ENCODE measurements at places on chromosomes 5 and 9. TPM values are rescaled to one million over a fixed set of nuclear protein-coding genes. Genes with fewer than 3 reads are reported as not detected.

EXD3 gene
- polyA plus RNA-seq: 5.7 TPM

TMEM215 gene
- polyA plus RNA-seq: not detected

- no peaks in the 10 kb centered on the region for H3K4me1 ChIP-seq
- H3K36me3 ChIP-seq: no peaks in the 10 kb centered on the region
- H3K27ac ChIP-seq: no peak overlapping the region
- no peak for DNase-seq
- H3K4me3 ChIP-seq: no peak overlapping the region
- H3K27me3 ChIP-seq: peaks cover 5% of the 10 kb centered on the region
Measured at GRCh38 chr5:159430361-159431012, 100.2 kb upstream of the IL12B start.

SYNPO gene
- 136 TPM for polyA plus RNA-seq

DNA sequence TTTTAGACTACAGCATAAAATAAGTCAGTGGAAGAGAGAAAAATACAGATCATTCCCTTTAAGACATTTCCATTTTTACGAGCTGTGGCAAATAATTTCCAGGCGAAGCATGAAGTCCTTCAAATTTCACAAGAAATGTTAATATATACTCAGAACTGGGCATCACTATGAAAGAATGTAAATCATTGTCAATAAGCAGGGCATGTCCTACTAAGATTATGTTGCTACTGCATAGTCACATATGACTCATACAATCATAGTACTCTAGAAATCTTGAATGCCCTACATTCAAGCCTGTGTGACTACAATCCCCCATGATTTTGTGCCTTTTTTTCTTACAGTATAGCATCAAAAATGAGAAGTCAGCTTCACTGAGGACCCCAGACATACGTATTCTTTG, 485.2 kb upstream of the FTMT start:
- no peaks in the 10 kb centered on the region for H3K4me1 ChIP-seq
- H3K27ac ChIP-seq: no peak overlapping the region
- no peak for DNase-seq
- no peak overlapping the region for H3K4me3 ChIP-seq
- peaks cover 2% of the 10 kb centered on the region for H3K27me3 ChIP-seq

- H3K4me1 ChIP-seq: peaks cover 76% of the 10 kb centered on the region
- no peaks in the 10 kb centered on the region for H3K27me3 ChIP-seq
- H3K36me3 ChIP-seq: no peaks in the 10 kb centered on the region
- DNase-seq: peak; percentile 89
- H3K27ac ChIP-seq: peak overlapping the region; percentile 67
Measured at GRCh38 chr5:14264605-14265316, 121.6 kb downstream of the TRIO start.

SPINK13 gene
- not detected for polyA plus RNA-seq

- H3K4me3 ChIP-seq: no peak overlapping the region
- no peaks in the 10 kb centered on the region for H3K4me1 ChIP-seq
- H3K27me3 ChIP-seq: no peaks in the 10 kb centered on the region
- no peak for DNase-seq
Measured at GRCh38 chr5:38494763-38495162, 61.7 kb downstream of the LIFR start.

HTR1A gene
- not detected for polyA plus RNA-seq

- no peaks in the 10 kb centered on the region for H3K36me3 ChIP-seq
- DNase-seq: no peak
- H3K27me3 ChIP-seq: no peaks in the 10 kb centered on the region
- peaks cover 38% of the 10 kb centered on the region for H3K4me1 ChIP-seq
- H3K4me3 ChIP-seq: no peak overlapping the region
- peak overlapping the region; percentile 55 for H3K27ac ChIP-seq
Measured at GRCh38 chr9:89425921-89426383, 72.0 kb downstream of the SEMA4D start.

DNA sequence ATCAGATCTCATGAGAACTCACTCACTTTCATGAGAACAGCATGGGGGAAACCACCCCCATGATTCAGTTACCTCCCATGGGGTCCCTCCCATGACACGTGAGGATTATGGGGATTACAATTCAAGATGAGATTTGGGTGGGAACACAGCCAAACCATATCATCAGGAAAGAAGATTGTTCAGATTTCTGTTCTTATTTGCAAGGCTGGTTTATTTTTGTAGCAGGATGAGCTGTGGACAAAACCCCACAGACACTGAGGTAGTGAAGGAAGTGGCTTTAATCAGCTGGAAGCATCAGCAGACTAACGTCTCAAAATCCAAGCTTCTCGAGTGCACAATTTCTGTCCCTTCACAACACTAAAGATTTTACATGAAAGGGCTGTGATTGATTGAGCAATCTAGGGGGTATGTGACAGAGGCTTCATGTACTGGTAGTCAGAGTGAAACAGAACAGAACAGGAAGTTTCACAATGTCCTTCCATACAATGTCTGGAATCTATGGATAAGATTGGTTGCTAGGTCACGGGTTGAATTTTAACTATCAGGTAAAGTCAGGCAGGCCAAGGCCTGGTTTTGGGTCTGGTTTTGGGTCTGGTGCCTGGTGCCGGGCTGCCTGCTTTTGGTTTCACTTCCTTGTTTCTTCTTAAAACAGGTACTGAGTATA, 91.3 kb upstream of the ZNF366 start:
- H3K4me3 ChIP-seq: no peak overlapping the region
- no peak for DNase-seq
- peak overlapping the region; percentile 82 for H3K27ac ChIP-seq
- H3K36me3 ChIP-seq: no peaks in the 10 kb centered on the region

FAM221B gene
- not detected for polyA plus RNA-seq

GRCh38 chr5:135829681-135830383, 4.6 kb upstream of the SLC25A48 start:
- no peaks in the 10 kb centered on the region for H3K36me3 ChIP-seq
- peaks cover 3% of the 10 kb centered on the region for H3K27me3 ChIP-seq
- peaks cover 2% of the 10 kb centered on the region for H3K4me1 ChIP-seq
- peak; percentile 70 for DNase-seq

DNA sequence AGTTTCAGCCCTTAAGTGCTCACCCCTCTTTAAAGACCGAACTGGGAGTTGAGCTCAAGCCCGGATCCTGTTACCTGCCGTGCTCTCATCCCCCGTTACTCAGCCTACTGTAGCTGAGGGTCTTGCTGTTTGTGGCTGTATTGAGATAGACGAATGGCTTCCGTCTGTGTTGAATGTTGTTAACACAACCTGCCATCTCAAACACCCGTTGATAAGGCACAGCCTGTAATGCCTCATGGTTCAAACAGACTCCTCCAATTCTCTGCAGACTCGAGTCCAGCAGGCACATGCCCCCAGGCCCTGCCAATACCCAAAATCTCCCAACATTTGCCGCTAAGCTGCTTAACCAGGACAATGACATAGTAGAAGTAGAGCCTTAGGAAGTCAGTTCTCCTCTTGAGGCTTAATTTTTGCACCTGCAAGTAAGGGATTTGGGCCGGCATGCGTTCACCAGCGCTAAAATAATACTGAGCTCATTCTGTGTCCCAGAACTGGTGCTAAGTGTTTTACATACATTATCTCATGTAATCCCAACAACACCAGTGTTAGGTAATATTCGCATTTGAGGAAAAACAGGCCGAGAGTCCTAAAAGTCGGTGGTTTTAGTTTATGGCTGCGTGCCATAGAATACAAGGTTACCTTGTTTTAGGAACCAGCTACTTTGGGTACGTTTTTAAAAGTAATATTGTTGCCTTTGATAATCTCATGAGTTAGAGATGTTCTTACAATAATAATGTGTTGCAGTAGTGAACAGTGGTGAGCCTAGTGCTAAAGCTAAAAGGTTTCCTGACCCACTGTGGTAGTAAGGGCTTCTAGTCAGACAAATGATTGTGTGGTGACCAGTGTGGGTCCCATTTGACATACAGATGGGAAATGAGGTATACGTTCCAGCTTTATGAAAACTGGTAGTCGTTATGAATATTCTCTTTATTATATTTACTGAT, 1.5 kb upstream of the RFX3 start:
- H3K27ac ChIP-seq: peak overlapping the region; percentile 99
- no peaks in the 10 kb centered on the region for H3K27me3 ChIP-seq
- peak; percentile 13 for DNase-seq
- H3K4me1 ChIP-seq: peaks cover 25% of the 10 kb centered on the region

DNA sequence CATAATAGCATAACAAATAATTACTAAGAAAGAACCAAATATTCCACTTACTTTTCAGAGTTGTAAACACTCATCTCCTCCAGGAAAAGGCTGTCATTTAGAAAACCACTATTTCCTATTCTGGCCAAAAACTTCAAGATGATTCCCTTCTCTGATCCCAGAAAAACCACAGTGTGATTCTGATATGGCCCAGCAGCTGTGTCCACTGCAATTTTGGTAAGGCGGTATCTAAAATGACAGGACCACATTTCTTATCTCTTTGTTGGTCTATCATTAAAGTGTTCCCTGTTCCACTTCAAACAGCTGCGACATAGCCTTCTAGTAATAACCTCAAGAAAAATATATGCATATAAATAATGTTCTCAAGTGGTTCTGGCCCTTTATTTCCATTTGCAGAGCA, 96.1 kb downstream of the SEMA6A start:
- peaks cover 48% of the 10 kb centered on the region for H3K36me3 ChIP-seq
- H3K27me3 ChIP-seq: no peaks in the 10 kb centered on the region
- DNase-seq: no peak
- no peak overlapping the region for H3K27ac ChIP-seq

- H3K27ac ChIP-seq: no peak overlapping the region
- no peaks in the 10 kb centered on the region for H3K4me1 ChIP-seq
- H3K36me3 ChIP-seq: no peaks in the 10 kb centered on the region
- no peak overlapping the region for H3K4me3 ChIP-seq
- no peaks in the 10 kb centered on the region for H3K27me3 ChIP-seq
Measured at GRCh38 chr9:12961276-12961809, 186.5 kb downstream of the LURAP1L start.

DNA sequence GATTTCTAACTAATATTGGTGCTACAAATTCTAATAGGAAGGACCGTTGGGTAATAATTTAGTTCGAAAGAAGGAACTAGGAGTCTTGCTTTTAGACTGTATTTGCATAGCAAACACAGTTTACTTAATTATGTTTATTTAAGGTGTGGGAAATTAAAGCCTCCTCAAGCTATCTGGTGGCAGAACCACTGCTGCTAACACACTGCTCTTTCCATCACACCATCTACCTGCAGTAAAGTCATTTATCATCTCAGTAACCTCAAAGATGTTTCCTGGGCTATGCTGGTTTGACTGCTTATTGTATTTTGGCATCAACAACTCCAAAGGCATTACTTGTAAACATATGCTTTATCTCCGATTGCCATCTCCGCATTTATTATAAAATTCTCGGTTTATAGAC, 114.3 kb downstream of the DEPDC1B start:
- H3K4me1 ChIP-seq: no peaks in the 10 kb centered on the region
- H3K36me3 ChIP-seq: no peaks in the 10 kb centered on the region
- no peak overlapping the region for H3K4me3 ChIP-seq
- no peaks in the 10 kb centered on the region for H3K27me3 ChIP-seq

PARP8 gene
- 0.61 TPM for polyA plus RNA-seq

- H3K27ac ChIP-seq: no peak overlapping the region
- no peak overlapping the region for H3K4me3 ChIP-seq
- peaks cover 6% of the 10 kb centered on the region for H3K36me3 ChIP-seq
- H3K4me1 ChIP-seq: peaks cover 12% of the 10 kb centered on the region
Measured at GRCh38 chr9:136361754-136362449, 1.6 kb downstream of the DNLZ start.

DNA sequence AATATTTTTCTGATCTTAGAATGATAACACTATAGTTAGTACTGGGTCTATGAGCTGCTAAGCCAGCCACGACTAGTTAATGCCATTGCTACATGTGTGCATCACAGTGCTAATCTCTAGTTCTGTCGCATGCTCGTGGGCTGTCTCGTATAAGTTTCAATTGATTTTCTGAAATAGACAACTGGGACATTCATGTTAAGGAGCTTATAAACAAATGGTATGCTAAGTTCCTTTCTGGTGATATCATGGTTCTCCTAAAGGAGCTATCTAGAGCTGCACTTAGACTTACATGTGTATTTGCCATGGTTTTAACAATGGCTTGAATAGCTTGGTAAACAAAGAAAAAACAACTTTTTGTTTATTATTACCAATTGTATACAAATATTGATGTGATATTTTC, 46.2 kb downstream of the F2RL2 start:
- H3K27ac ChIP-seq: no peak overlapping the region
- DNase-seq: no peak
- no peaks in the 10 kb centered on the region for H3K36me3 ChIP-seq
- no peaks in the 10 kb centered on the region for H3K4me1 ChIP-seq

TSSK1B gene
- polyA plus RNA-seq: not detected

OR1J2 gene
- polyA plus RNA-seq: not detected

EDIL3 gene
- polyA plus RNA-seq: 0.11 TPM

C5orf46 gene
- polyA plus RNA-seq: not detected

TMEM267 gene
- 9.2 TPM for polyA plus RNA-seq

- H3K27ac ChIP-seq: no peak overlapping the region
- H3K27me3 ChIP-seq: no peaks in the 10 kb centered on the region
- DNase-seq: no peak
- H3K36me3 ChIP-seq: no peaks in the 10 kb centered on the region
Measured at GRCh38 chr9:34498553-34498952, 24.2 kb downstream of the ENHO start.

PCDHGA8 gene
- polyA plus RNA-seq: 0.30 TPM

DNA sequence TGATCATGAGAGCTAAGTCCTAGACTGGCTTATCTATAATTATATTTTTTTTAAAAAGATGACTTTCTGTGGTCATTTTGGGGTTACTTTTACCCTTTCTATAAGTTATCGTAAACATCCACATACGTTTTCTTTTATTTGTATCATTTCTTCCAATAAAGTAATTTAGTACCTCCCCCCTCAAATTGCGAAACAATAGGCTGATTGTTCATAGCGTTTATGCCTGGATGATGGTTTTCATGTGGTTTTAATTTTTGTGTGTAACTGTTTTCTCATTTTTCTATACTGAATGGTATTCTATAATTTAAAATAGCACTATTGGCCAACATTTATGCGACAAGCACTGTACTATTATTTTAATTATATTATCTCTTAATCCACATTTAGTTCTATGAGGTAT, 44.5 kb downstream of the SMC5 start:
- DNase-seq: no peak
- no peaks in the 10 kb centered on the region for H3K27me3 ChIP-seq
- H3K4me1 ChIP-seq: no peaks in the 10 kb centered on the region
- peaks cover 3% of the 10 kb centered on the region for H3K36me3 ChIP-seq

- no peak overlapping the region for H3K27ac ChIP-seq
- no peak for DNase-seq
- no peaks in the 10 kb centered on the region for H3K4me1 ChIP-seq
- H3K4me3 ChIP-seq: no peak overlapping the region
- no peaks in the 10 kb centered on the region for H3K36me3 ChIP-seq
Measured at GRCh38 chr5:142544071-142544753, 141.7 kb downstream of the FGF1 start.

GRCh38 chr9:89361031-89361430, 42.7 kb downstream of the SECISBP2 start:
- H3K4me3 ChIP-seq: no peak overlapping the region
- peaks cover 26% of the 10 kb centered on the region for H3K4me1 ChIP-seq
- peaks cover 75% of the 10 kb centered on the region for H3K36me3 ChIP-seq
- no peaks in the 10 kb centered on the region for H3K27me3 ChIP-seq
- DNase-seq: no peak

- DNase-seq: no peak
- no peaks in the 10 kb centered on the region for H3K36me3 ChIP-seq
- H3K27ac ChIP-seq: no peak overlapping the region
Measured at GRCh38 chr5:81145329-81145935, 87.7 kb upstream of the CKMT2 start.

IQGAP2 gene
- polyA plus RNA-seq: 0.56 TPM

GRCh38 chr5:42059291-42059690, 134.2 kb downstream of the FBXO4 start:
- H3K36me3 ChIP-seq: no peaks in the 10 kb centered on the region
- no peak overlapping the region for H3K4me3 ChIP-seq
- H3K27ac ChIP-seq: no peak overlapping the region
- H3K4me1 ChIP-seq: no peaks in the 10 kb centered on the region
- no peaks in the 10 kb centered on the region for H3K27me3 ChIP-seq
- DNase-seq: no peak

SPINK4 gene
- polyA plus RNA-seq: 0.34 TPM

Data from psoas muscle (tissue), 8 donors.